ENCODE measurements at places on chromosomes 6 and 20.

DNA sequence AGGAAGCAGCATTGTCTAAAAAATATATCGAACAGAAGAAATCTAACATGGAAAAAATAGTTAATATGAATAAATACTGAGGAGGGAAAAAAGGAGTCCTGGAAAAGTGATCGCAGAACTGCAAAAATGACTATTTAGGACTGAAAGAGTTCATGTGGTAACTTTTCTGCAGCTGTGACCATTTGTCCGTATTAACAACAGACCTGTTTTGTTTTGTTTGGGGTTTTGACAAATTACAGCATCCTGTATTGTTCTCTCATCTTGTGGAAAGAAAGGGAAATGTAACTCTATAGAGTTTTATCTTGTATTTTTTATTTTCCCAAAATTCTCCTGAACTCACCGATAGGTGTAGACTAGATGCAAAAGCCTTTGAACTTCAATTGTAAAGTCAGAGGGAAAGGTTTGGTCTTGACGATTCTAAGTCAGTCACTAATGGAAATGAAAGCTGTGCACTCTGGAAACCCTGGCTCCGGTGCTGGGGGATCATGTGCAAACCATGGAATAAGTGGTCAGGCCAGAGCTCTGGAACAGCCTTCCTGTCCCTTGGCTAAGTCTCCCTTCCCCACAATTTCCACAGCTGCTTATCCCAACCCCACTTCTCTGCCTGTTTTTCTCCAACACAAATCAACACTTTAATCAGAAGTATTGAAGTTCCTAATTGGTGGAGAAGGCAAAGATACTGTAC is 51.2 kb upstream of the MARCKS start:
- no peak for DNase-seq

DNA sequence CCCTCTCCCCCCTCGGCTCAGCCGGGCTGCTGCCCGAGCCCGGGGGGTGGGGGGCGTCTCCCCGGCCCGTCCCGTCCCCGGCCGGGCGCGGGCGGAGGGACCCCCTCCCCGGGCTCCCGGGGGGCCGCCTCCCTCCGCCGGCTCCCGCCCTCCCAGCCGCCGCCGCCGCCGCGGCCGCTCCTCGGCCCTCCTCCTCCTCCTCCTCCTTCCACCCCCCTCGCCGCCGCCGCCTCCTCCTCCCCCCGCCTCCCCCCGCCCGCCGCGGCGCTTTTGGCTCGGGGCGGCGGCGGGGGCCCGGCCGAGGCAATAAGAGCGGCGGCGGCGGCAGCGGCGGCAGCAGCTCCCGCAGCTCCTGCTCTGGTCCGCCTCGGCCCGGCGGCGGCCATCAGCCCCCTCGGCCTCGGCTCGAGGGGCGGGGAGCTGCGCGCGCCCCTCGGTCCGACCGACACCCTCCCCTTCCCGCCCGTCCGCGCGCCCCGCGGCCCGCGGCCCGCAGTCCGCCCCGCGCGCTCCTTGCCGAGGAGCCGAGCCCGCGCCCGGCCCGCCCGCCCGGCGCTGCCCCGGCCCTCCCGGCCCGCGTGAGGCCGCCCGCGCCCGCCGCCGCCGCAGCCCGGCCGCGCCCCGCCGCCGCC is 38.7 kb downstream of the GNAS start:
- DNase-seq: peak; percentile 72

DNA sequence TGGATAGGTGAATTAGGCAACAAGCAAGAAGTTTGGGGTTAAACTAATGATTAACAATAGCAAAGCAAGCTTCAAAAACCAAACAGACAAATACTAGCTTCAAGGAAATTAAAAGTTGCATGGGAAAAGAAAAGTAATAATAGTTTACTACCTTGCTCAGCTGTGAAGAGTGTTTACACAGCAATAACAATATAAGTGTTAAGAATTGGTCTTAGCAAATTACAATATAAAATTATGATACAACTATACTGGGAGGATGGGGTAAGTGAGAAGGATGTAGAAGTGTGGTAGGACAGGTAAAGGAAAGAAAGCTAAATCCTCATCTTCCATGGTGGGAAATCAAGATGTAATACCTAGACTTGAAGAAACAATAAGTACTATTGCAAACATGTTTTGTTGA is 137.7 kb upstream of the MAFB start:
- DNase-seq: no peak

DNA sequence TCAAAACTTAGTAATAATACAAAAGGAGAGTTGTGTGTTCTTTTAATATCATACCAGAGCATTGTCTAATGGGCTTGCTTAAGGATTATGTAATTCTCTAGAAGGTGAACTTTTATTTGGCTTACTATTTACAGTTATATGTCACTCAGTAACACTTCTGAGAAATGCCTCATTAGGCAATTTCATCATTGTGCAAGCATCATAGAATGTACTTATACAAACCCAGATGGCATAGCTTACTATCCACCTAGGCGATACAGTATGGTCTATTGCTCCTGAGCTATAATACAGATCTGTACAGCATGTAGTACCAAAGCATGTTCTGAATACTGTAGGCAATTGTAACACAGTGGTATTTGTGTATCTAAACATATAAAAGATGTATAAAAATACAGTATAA is 340.1 kb downstream of the PHF3 start:
- no peak for DNase-seq

DNA sequence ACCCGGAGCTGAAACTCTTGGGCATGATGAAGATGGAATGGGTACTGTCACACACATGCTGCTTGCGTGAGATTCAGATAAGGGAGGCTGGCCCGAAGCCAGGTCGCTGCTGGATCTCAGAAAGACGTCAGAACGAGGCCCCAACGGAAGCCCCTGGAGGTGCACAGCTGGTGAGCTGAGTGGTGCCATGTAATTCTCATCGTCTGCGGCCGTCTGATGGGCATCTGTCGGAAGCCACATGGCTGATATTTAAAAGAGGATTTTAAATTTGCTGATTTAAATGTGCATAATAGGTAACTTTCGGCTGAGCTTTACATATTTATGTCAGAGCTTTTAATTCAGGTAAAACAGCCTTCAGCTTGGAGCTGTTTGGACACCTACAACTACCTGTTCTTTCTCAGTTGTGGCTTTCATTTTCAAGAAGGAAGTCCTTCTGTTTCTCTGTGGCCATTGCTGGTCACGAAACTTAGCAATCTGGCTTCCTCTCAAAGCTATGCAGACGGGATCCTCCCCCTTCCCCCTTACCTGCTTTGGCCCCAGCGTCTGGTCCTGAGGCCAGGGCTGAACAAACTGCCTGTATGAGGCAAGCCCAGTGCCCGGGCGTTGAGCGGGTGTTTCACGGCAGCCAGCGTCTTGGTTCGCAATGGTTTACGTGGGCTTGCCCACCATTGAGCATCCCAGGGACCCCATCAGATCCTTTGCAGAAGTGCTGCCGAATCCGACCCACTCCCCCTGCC is 9.2 kb downstream of the SLCO4A1 start:
- peak; percentile 44 for DNase-seq

- no peak for DNase-seq
These were observed 6.0 kb downstream of the CEP85L start for GRCh38 chr6:118645395-118645794.

DNA sequence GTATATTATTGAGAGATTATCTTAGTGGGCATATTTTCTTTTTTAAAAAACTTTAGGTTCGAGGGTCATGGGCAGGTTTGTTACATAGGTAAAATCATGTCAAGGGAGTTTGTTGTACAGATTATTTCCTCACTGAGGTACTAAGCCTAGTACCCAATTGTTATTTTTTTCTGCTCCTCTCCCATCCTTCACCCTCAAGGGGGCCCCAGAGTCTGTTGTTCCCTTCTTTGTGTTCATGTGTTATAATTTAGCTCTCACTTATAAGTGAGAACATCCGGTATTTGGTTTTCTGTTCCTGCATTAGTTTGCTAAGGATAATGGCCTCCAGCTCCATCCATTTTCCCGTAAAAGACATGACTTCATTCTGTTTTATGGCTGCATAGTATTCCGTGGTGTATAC is 247.9 kb upstream of the RAB32 start:
- no peak for DNase-seq

DNA sequence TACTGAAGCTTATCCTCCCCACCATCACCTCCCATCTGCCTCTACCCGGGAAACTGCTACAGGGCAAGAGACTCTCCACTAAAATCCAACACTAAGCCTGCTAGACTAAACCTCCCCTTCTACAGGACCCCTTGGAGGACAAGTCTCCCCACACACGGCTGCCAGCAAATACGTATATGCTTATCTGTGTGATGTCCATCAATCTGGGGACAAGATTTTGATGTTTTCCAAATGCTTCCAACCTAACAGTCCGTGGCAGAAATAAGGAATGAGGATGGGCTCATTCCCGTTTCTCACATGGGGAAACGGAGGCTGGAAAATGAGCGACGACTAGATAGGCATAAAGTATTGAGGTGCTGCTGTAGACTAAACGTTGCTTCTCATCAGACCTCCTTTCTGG is 1.8 kb downstream of the KCNK5 start:
- DNase-seq: no peak

DNA sequence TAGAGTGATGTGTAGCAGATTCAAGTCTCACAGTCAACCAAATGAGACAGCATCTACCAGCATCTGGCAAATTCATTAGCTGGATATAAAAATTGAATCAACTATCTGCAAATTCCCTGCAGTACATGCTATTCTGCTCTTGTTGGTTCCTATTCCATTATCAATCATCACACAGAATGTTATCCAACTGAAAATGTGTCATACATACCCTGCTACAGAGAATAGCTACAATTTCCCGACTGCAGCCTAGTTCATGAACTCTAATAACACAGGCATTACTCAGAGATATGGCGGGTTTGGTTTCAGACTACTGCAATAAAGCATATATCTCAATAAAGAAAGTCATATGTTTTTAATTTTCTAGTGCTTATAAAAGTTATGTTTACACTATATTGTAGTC is 78.4 kb downstream of the AHI1 start:
- DNase-seq: no peak

DNA sequence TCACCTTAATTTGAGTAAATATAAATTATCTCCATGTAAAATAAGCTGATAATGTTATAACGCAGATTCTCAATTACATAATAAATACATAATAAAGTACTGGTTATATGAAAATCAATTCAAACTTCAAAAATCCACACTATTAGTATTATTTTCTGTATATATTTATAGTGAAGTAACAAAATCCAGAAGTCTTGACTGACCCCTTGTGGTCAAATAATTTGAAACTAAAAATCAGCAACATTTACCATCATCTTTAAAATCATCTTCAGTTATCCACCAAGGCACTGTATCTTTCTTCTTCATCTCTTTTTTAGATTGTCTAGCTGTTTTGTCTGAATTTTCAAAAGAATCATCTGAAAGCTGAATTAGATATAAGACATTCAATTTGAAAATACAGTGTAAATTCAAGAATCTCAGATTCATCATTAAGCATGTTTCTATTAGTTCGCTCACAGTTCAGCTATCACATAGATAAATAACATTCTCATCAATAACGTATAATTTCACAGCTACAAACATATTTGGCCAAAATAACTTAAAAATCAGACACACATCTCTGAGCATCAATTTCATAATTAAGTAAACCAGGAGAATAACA is 6.5 kb downstream of the CEP162 start:
- DNase-seq: no peak

DNA sequence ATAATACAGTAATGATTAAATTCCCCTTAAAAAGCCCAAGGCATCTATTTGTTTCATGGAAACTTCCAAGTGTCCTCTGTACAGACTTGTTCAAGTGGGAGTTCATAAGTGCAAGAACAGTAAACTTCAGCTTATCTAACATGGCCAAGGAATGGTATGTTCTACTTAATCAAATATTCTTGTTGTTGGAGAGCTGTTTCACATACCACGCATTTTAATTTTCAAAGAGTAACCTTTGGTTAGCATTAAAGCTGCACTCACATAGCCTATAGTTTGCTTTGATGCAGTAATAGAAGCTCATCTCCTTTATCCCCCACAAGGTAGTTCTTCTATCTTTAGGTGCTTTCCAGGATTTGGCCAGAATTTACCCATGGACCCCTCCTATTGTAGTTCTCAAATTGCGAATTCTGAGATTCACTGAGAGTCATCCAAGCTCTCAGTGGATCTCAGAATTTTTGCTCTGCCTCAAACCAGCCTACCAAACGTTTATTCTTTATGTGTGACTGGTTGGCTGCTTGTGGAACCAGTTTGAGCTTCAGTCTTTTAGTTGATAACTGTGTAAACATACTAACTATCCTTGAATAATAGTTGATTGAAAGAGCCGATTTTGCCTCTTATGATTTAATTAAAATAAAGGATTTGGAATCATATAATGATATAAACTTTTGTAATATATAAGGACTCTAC is 668.0 kb upstream of the FLRT3 start:
- DNase-seq: no peak

GRCh38 chr6:169029861-169030260 is 223.8 kb downstream of the THBS2 start:
- DNase-seq: no peak

DNA sequence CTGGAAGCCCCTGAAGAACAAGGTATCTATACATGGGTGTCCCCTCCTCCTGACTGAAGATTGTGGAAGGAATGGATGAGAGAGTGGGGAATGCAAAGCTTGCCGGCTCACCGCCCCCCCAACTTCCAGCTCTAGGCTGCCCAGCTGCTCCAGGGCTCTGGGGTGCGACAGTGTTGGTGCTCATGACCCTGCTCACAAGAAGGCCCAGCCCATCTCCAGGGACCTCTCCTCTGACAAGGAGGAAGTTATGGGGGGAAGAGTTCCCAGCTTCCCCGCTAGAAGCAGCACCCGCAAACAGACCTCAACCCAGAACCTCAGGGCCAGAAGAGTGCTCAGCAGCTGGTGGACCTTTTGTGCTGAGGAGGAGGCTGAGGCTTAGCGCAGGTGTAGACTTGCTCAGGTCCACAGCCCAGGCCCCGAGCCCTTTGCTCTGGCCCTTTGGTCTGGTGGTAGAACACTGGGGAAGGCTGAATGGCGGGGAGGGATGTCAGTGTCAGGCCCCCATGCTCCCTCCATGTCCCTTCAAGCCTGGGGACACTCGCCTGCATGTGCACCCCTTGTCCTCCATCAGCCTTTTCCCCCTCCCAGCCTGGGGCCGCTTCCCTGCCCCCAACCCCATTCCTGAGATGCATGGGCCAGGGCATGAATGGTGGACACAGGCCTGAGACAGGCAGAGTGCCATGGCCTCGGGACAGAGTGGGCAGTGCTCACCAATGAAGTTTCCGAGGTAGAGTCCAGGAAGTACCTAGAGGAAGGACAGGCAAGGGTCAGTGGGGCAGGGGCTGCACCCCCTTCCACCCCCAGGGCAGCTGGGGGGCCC is 1.3 kb downstream of the DUSP15 start:
- DNase-seq: no peak

DNA sequence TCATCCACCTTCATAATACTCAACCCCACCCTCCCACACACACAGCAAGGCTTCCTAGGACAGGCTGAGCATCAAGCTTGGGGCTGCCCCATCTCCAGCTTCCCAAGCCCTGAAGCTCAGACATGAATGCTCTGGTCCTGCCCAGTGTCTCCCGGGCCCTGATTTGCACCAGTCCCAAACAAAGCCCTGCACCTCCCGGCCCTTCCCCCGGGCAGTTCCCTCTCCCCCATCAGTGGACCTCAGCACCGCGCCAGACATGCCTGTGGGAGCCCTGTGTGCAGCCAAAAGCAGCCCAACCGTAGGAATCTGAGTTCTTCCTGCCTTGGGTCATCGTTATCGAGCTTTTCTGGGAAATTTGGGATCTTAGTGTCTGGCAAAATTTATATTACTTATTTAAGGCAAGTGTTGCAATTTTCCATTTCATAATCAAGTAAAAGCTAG is 63.5 kb downstream of the THBS2 start:
- no peak for DNase-seq
